ENCODE measurements at places on chromosomes 5 and 9.

- no peak for DNase-seq
These were observed 675.8 kb downstream of the CETN3 start for GRCh38 chr5:89733772-89734171.

- no peak for DNase-seq
These were observed 54.5 kb downstream of the EFNA5 start for GRCh38 chr5:107616213-107616612.

- DNase-seq, result no peak
These were observed 149.0 kb downstream of the AOPEP start for GRCh38 chr9:94875300-94876020.

GRCh38 chr5:179819296-179820126 lies 1.2 kb upstream of the SQSTM1 start:
- peak; percentile 61 for DNase-seq

DNA sequence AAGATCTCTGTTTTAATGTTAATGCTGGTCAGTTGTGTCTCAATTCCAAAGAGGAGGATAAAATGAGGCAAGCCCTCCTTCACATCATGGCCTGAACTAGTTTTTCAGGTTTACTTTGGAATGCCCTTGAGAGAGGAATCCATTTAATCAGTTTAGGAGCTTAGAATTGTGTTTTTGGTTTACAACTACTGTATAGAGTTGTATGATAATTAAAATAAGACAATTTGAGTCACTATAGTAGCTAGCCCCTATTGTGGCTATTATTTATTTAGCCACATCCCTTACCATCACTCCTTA lies 107.8 kb upstream of the PRLR start:
- no peak for DNase-seq

- no peak for DNase-seq
These were observed 36.9 kb downstream of the PCSK5 start for GRCh38 chr9:75927356-75927755.

GRCh38 chr9:101467690-101468089 lies 32.1 kb upstream of the ALDOB start:
- DNase-seq, result no peak

- DNase-seq, result no peak
These were observed 152.7 kb downstream of the SLIT3 start for GRCh38 chr5:169148138-169148740.

DNA sequence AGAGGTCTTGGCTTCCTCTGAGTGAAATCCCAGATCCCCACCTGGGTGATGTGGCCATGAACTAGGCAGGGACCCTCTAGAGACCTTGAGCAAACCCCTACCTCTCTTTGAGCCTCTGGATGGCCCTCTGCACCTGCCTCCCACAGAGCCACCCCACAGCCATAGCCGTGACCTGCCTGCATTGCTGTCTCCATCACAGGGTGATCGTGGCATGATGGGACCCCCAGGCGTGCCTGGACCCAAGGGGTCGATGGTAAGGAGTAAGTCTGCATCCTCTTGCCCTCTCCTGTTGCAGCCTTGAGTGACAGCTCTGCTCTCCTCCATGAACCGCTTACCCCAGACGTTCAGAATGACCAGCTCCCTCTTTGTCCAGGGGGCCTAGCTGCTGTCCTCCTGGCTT lies 70.5 kb upstream of the ORM1 start:
- no peak for DNase-seq

DNA sequence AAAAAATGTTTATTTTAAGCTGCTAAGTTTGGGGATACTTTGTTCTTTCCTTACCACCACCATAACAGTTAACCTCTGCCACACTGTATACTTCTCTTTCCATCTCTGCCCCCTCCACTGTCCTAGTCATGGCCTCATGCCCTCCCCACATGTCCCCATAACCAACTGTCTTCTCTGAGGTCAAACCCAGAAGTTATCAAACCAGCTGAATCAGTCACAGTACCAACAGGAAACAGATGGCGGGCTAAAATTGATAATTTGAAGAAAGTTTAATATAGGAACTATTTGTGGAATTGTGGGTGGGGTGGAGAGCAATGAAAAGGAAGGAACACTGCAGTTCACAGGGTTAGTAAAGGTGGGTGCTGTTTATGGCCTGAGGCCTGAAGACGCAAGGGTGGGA lies 5.7 kb upstream of the DCTN4 start:
- no peak for DNase-seq

DNA sequence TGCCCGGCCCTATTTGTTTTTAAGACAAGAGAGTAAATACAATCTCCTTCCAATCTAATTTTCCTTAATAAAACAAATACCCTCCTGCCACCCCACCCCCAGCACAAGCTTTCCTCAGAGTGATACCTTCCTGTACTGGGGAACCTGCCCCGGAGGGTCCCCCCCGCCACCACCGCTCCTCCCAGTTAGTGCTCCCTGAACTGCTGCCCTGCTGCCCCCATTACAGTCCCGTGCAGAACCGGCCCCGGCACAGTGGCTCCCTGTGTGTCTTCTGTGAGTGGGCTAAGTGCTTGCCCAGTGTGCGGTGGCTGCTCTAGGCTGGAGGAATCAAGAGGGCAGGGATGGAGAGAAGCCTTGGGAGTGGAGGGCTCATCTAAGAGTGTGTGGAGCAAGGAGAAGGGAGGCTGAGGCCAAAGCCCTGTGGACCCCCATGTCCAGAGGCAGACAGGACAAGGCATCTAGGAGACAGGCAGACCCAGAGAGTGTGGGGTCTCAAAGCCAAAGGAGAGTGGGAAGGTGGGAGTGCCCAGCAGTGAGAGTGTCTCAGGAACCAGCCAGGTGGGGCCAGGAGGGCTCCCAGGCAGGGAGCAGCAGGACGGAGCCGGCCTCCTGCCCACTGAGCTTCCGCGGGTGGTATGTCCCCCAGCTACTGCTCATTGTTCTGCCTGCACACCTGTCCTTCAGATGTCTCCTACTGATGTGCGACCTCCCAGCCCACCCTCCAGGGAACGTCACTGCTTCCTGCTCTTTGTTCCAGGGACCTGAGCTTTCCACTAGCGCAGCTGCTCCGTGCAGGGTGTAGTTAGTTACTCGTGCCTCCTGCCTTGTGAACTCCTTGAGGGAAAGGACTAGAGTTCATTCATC lies 129.0 kb downstream of the DAB2IP start:
- DNase-seq, result no peak

DNA sequence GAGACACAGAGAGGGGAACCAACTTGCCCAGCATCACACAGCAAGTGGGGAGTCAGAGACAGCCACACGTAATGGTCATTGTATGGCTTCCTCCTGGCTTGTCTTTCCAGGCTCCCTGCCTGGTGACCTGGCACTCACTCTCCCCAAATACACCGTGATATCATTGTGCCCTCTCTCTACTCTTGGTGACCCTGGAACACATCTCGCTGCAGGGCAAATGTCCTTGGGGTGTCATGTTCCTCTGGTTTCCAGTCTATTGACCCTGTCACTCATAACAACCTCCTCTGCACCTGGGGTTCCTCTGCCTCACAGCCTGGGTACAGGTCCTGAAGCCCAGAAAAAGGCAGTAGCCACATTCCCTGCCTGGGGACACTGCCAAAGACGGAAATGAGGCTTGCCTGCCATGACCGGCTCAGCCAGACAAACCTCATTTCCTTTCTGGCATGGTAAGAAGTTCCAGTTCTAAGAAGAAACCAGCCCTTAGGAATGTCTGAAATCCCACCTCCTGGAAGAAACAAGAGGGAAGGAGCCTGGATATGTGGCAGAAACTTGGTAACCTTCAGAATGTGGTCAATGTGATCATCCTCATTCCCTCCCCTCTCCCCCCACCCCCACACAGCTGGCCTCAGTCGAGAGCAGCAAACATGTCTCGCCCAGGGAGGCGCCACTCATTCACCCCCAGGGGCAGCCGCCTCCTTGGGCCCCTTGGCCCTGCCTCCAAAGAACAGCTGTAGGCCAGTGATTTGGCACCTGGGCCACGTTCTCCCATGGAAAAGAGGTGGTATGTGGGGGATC lies 30.6 kb upstream of the SMU1 start:
- DNase-seq, result peak; percentile 58

GRCh38 chr5:137466889-137467288 lies 32.2 kb downstream of the SPOCK1 start:
- no peak for DNase-seq

GRCh38 chr9:6845880-6846279 lies 88.1 kb downstream of the KDM4C start:
- no peak for DNase-seq

DNA sequence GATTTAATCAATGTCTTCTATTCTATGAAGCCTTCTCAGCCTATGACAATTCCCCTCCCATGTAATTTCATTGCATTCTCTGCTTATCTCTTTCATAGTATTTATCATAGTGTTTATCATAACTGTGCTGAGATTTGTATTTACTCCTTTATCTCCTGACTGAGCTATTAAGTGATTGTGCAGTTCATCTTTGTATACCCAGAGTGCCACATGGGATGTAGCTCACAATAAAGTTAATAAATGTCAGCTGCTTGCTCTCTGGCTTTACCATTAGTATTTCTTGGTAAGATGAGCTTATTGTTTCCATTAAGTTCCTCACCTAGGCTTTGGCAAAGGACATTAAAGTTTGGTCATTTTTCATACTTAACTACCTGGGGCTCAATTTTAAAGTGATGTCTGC lies 275.1 kb upstream of the MPDZ start:
- no peak for DNase-seq

DNA sequence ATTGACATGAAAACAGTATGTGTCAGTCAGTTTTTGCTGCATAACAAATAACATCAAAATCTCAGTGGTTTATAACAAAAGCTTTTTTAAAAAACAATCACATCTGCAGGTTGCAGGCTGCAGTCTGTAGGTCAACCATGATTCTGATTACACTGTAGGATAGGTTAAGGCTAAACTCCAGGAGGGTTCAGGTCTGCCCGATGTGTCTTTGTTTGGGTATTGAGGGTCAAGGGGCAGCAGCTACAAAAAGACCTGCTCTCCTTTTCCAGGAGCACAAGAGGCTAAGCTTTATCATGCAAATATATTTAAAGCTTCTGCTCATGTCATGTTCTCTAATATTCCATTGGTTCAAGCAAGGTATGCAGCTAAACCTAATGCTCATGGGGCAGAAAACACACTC lies 18.2 kb downstream of the GRIA1 start:
- no peak for DNase-seq

DNA sequence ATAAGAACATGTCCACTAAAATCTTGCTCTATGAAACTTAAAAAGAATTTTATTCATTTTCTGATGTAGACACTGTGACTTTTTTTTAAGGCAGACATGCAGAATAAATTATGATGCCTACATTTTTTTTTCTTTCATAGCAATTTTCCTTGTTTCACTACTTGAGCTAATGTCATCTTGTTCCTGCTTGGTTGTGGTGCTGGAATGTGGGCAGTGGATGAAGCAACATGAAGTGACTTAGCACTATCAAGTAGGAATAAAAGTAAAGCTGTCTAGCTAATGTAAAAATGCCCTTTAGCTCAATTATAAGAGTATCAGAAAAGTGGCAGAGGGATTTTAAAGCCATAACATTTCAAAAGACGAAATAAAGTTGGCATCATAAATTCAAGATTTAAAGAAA lies 191.0 kb downstream of the ADAMTS6 start:
- no peak for DNase-seq

DNA sequence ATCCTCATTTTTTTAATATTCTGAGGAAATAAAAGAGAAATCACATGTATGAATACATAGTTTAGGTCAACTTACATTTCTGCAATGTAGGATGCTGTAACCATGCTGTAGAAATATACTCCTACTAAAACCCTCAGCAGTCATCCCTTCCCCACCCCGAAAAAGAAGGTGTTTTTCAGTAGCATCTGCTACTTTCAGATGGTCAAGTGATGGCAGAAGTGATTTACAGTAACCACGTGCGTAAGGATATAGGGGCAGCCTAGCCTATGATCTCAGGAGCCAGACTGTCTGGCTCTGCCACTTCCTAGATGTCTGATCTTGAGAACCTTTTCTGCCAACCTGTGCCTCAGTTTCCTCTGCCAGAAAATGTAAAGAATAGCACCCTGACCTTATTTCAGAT lies 26.0 kb upstream of the SYK start:
- DNase-seq, result no peak

DNA sequence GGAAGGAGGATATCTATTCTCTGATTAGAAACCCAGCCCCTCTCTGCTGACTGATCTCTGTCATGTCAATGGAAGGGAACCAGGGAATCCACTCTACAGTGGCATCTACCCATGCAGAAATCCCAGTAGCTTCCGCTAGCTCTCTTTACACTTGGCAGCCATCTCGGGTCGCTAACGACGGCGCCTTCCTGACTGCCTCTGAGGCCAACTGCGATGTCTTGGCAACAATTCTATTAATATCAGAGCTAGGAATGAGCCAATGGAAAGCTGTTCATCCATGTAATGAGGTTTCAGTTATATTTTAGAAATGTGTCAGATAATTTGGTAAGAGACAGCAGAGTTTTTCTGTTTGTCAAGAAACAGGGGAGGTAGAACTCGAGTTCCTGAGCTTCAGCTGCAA lies 67.6 kb upstream of the ATP10B start:
- no peak for DNase-seq

DNA sequence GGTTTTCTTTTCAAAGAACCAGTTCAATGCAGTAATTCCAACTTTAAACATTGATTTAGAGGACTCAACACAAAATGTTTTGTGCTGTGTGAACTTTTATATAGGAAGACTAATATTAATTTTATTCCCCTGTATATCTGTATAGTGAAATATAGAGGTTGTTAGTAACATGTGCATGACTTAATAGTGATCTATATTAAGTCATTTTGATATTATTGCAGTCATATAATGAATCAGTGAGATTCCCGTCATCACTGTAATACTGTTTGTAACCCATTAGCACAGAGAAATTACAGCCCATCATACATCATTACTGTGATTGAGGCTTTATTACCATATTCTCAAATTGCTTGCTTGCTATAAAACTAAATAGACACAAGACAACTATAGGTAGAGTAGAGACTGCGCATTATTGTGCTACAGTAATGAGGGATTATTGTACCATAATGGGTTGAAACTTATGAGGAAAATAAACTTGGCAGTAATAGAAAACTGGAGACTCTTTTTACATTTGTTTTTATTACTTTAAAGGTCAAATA lies 170.7 kb downstream of the RANBP17 start:
- no peak for DNase-seq

- peak; percentile 69 for DNase-seq
These were observed at the start of gene LPAR1 for GRCh38 chr9:111038331-111039230. Gene LPAR1 (minus strand): TSS chr9:111038470. CDS start chr9:110972117, 66,353 bp downstream.

DNA sequence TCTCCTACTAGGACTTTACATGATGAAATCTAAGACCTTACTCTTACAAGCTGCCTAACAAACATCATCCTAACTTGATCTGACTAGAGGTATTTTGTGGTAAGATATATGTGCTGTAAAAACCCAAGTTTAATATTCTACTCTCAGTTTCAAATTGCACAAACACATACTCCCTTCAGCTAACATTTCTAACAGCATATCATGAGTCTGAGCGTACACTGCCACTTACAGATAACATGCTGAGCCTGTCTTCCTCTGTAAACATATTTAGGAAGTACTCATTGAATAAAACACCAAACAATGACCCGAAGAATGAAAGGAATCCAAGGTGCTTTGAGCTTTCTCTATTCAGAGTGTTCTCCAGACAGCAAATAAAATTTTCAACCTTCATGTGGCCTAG lies 7.9 kb upstream of the ESM1 start:
- no peak for DNase-seq

- no peak for DNase-seq
These were observed 211.3 kb downstream of the NTRK2 start for GRCh38 chr9:84880835-84881234.

Data from left ventricle myocardium inferior (tissue), 1 donor.